ENCODE measurements at places on chromosomes 12 and 14. TPM values are rescaled to one million over a fixed set of nuclear protein-coding genes. Genes with fewer than 3 reads are reported as not detected.

- H3K27me3 ChIP-seq: peaks cover 4% of the 10 kb centered on the region
- H3K4me1 ChIP-seq: no peaks in the 10 kb centered on the region
- no peak overlapping the region for H3K4me3 ChIP-seq
- no peak for DNase-seq
Measured at GRCh38 chr14:33675415-33676130, 275.3 kb downstream of the EGLN3 start.

- H3K27me3 ChIP-seq: no peaks in the 10 kb centered on the region
- H3K4me3 ChIP-seq: no peak overlapping the region
- no peaks in the 10 kb centered on the region for H3K4me1 ChIP-seq
- no peak overlapping the region for H3K27ac ChIP-seq
Measured at GRCh38 chr12:24510581-24511125, 438.2 kb downstream of the BCAT1 start.

The KLRK1 gene
- polyA plus RNA-seq: 3.3 TPM

DNA sequence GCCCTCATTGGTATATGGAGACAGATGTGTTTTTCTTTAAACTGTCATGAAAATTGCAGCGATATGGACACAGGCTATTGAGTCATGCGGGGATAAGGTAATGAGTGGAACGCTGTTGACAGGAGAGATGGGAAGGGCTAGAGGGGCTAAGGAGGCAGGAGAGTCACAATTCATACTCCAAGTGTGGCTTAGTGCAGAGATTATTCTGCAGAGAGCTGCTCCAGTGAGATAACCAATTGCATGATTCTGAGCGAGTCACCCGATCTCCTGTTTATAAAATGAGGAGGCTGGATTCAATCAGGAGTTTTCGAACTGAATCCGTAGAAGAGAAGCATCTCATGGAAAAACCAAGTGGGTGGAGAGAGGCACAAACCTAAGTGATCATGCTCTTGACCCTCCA, 106.4 kb upstream of the PLEKHG7 start:
- no peaks in the 10 kb centered on the region for H3K27me3 ChIP-seq
- H3K4me3 ChIP-seq: no peak overlapping the region
- peaks cover 30% of the 10 kb centered on the region for H3K4me1 ChIP-seq
- H3K36me3 ChIP-seq: peaks cover 28% of the 10 kb centered on the region
- DNase-seq: no peak
- H3K27ac ChIP-seq: peak overlapping the region; percentile 84

DNA sequence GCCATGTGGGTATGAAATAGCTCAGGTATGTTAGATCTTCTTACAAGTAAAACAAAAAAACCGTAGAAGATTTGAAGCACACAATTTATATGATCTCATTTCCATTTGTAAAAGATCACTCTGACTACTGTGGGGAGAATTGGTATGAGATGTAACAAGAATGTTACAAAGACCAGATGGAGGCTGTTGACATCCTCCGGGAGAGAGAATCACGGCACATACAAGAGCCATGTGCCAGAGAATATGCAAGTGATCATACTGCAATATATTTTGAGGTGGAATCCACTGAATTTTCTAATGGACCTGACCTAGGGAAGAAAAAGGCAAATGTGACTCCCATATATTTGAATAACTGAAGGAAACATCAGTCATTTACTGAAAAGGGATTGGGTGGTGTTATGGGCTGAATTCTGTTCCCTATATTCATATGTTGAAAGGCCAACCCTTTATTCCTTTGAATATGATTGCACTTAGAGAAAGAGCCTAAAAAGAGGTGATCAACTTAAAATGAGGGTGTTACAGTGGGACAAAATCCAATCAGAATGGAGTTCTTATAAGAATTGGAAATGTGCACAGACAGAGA, 29.1 kb downstream of the PRB3 start:
- no peak overlapping the region for H3K4me3 ChIP-seq
- DNase-seq: no peak
- H3K27ac ChIP-seq: no peak overlapping the region
- peaks cover 2% of the 10 kb centered on the region for H3K36me3 ChIP-seq
- H3K27me3 ChIP-seq: no peaks in the 10 kb centered on the region

DNA sequence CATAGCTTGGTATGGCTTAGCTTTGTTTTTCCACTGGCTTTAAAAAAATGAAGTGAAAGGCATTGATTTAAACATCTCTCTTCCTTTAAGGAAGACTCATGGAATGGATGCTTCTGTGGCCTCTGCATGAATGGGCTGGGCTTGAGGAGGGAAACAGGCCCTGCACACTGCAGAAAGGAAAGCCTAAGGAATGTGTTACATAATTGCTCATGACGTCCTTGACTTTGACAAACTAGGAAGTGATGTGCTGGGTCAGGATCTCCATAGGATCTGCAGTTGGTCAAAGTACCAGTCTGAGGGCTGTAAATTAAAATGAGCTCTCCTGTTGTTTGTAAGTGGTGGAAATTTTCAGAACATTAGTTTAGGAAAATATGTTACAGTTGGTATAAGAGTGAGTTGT, 12.7 kb downstream of the SAMD4A start:
- no peak overlapping the region for H3K4me3 ChIP-seq
- peaks cover 9% of the 10 kb centered on the region for H3K36me3 ChIP-seq
- H3K4me1 ChIP-seq: peaks cover 32% of the 10 kb centered on the region
- H3K27me3 ChIP-seq: no peaks in the 10 kb centered on the region
- DNase-seq: no peak

The JPH4 gene
- polyA plus RNA-seq: not detected

DNA sequence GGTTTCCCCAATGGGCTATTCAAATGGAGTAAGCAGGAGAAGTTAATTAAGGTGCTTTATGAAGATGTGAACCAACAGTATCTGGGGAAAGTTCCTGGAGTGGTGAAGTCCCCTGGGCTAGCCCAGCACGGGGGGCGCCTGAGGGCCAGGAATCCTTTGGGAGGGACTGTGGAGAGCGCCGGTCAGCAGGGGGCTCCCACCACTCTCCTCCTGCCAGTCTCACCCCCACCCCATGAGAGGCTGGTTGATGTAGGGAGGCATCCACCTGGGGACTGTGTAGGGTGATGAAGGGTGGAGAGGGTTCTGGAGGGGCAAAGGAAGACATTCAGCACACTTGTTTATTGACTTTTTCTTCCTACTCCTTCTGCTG, 4.4 kb downstream of the CEBPE start:
- H3K36me3 ChIP-seq: no peaks in the 10 kb centered on the region
- H3K27ac ChIP-seq: no peak overlapping the region
- H3K27me3 ChIP-seq: peaks cover 18% of the 10 kb centered on the region
- H3K4me1 ChIP-seq: peaks cover 14% of the 10 kb centered on the region

The KLHL33 gene
- 0.49 TPM for polyA plus RNA-seq

DNA sequence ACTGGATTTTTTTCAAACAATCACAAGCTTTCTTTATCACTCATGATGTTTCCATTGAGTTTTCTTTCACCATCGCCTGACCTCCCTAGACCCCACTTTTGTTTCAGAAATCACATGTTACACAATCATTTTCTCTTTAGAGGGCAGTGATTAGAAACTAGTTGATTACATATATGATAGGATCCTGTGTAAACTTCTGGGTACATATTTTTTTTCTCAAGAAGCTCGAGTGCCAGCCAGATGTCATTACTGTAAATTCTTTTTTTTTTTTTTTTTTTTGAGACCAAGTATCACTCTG, 62.4 kb upstream of the PSMA6 start:
- no peak for DNase-seq
- H3K27me3 ChIP-seq: no peaks in the 10 kb centered on the region
- no peak overlapping the region for H3K27ac ChIP-seq
- no peak overlapping the region for H3K4me3 ChIP-seq
- H3K4me1 ChIP-seq: peaks cover 8% of the 10 kb centered on the region
- no peaks in the 10 kb centered on the region for H3K36me3 ChIP-seq

The KLC1 gene
- polyA plus RNA-seq: 90.4 TPM

DNA sequence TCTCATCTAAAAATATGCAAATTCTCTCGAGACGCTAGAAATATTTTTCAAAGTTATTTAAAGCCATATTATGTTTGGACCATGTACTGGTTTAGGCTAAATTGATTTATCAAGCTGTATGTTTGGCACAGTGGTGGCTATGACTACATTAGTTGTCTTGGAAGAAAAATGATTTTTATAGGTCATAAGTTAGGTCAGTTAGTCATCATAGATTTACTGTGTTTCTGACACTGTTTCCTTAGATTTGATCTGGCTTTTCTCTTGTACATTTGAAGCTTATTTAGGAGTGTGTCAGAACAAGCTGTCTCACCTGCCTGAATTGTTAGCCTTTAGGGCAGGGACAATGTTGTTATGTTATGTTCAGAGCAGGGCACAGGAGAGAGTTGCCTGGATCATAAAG, 161.1 kb upstream of the FBXO33 start:
- no peak overlapping the region for H3K27ac ChIP-seq
- no peak overlapping the region for H3K4me3 ChIP-seq
- no peaks in the 10 kb centered on the region for H3K4me1 ChIP-seq
- H3K27me3 ChIP-seq: no peaks in the 10 kb centered on the region

- no peak for DNase-seq
- H3K27me3 ChIP-seq: no peaks in the 10 kb centered on the region
- H3K36me3 ChIP-seq: no peaks in the 10 kb centered on the region
- peak overlapping the region; percentile 41 for H3K4me3 ChIP-seq
Measured at GRCh38 chr14:91108941-91109611, 4.8 kb upstream of the DGLUCY start.

DNA sequence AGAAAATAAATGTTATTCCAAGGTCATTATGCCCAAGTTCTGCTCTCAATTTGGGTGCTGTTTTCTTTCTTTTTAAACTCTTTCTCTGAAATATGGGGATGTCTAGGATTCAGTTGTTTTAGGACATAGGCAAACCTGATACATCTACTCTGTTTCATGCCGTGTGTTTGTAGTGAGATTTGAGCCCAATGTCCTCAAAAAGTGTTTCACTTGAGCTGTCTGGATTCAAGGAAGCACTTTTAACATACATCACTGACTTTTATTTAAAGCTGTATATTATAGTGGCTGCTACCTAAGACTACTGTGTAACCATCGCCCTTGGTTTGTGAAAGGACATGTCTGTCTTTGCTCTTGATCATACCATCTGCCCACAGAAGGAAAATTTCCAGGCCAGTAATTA, 709.3 kb upstream of the STXBP6 start:
- DNase-seq: no peak
- no peaks in the 10 kb centered on the region for H3K4me1 ChIP-seq
- H3K27me3 ChIP-seq: no peaks in the 10 kb centered on the region
- H3K4me3 ChIP-seq: no peak overlapping the region
- H3K27ac ChIP-seq: no peak overlapping the region

- DNase-seq: no peak
- no peaks in the 10 kb centered on the region for H3K4me1 ChIP-seq
- no peaks in the 10 kb centered on the region for H3K36me3 ChIP-seq
Measured at GRCh38 chr12:29682088-29682487, 101.7 kb downstream of the TMTC1 start.

DNA sequence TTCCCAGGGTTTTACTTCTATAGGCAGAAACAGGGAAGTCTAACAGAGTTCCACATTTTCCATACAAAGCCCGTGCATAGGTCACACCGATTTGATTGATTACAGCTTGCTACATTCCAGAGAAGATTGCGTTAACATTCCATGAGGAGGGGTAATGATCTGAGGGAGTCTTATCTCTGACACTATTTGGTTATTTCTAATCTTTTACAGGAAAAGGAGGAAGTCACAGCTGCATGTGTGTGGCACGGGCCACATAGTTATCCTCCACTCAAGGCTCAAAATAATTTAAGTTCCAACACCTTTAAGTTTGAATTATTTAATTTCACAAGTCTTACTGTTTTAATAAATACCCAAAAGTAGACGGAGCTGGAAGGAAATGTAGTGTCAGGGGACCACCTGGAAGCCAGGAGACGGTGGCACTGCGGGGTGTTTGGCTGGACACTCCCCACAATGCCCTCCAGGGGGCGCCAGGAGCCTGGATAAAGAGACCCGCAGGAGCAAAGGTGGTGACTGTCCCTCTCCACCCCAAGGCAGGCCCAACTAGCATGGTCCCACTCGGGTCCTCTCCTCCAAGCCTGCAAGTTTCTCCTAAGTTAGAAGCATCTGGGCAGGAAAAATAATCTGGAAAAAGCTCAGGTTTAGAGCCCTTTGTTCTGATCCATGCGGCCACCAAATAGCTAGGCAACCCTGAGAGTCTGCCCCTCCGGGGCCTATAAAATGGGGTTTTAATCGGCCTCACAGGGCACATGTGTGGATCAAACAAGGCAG, 20.2 kb downstream of the KRT8 start:
- peak; percentile 63 for DNase-seq
- no peak overlapping the region for H3K27ac ChIP-seq
- no peaks in the 10 kb centered on the region for H3K36me3 ChIP-seq
- no peak overlapping the region for H3K4me3 ChIP-seq
- H3K27me3 ChIP-seq: peaks cover 48% of the 10 kb centered on the region

DNA sequence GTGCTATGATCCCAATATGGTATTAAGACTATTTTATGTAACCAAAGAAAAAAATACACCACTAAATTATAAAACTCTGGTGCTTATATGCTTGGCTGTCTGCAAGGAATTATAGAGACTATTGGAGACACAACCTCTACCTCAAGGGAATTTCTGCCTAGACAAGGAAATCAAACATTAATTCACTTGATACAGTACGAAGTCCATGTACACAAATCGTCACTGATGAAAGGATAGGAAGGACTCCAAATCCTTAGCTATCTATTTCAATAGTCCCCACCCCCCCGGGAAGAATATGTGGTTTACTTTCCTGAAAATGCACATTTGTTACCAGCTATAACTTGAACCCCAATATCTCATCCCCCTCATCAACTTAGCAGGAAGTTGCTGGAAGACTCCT, 21.9 kb downstream of the RTN1 start:
- H3K27ac ChIP-seq: no peak overlapping the region
- no peak overlapping the region for H3K4me3 ChIP-seq
- no peak for DNase-seq
- H3K27me3 ChIP-seq: peaks cover 11% of the 10 kb centered on the region

The KLRC4 gene
- polyA plus RNA-seq: not detected

DNA sequence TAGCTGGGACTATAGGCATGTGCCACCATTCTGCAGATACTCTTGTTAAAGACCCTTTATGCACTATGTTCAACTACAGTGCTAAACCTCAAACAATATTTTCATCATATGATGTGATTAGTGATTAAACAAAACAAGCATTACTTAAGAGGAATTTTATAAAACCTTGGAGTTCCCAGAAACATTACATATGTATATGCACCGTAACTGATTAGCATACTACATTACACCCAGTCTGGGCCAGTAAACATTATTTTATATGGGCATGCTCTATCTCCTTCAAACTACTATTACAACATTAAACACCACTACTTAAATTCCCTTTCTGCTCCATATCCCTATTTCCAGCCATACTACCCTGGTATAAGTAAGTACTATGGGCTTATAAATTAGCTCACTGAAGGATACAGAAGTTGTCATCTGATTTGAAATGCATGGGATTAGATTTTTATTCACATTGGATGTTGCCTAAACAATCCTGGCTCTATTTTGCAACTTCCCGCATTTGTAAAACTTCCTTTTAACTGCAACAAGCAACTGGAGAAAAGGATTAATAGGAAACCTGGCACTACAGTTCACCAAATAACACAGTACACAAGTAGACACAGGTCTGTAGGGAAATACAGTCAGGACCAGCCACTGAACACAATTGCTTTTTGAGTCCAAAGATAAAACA, 205.8 kb downstream of the MED13L start:
- peak overlapping the region; percentile 56 for H3K27ac ChIP-seq
- peaks cover 38% of the 10 kb centered on the region for H3K4me1 ChIP-seq
- no peak for DNase-seq
- no peaks in the 10 kb centered on the region for H3K27me3 ChIP-seq
- H3K4me3 ChIP-seq: no peak overlapping the region

The POLE2 gene
- 4.7 TPM for polyA plus RNA-seq

The RND1 gene
- polyA plus RNA-seq: 2.0 TPM

The GPATCH2L gene
- polyA plus RNA-seq: 13.0 TPM

The FZD10 gene
- not detected for polyA plus RNA-seq

- no peaks in the 10 kb centered on the region for H3K36me3 ChIP-seq
- no peak overlapping the region for H3K27ac ChIP-seq
- peaks cover 9% of the 10 kb centered on the region for H3K27me3 ChIP-seq
- peaks cover 9% of the 10 kb centered on the region for H3K4me1 ChIP-seq
Measured at GRCh38 chr12:124694250-124694649, 126.8 kb upstream of the NCOR2 start.

Measured in naive B cell (primary cell).